ENCODE measurements at places on chromosomes 7 and 10. TPM values are rescaled to one million over a fixed set of nuclear protein-coding genes. Genes with fewer than 3 reads are reported as not detected.

Gene KIAA1549
- total RNA-seq, result 5.8 TPM

Gene LEP
- total RNA-seq, result not detected

Gene C10orf143
- total RNA-seq, result 0.82 TPM

Gene INHBA
- 5.5 TPM for total RNA-seq

Gene LRRD1
- 0.21 TPM for total RNA-seq

Gene AKAP9
- total RNA-seq, result 170 TPM

Gene ZC3HAV1
- 25.4 TPM for total RNA-seq

Gene ZCCHC24
- 41.9 TPM for total RNA-seq

Gene DYNC1I1
- 2.6 TPM for total RNA-seq

Gene P4HA1
- 71.6 TPM for total RNA-seq

Gene MEST
- 951 TPM for total RNA-seq

Gene SPOCK2
- total RNA-seq, result 8.3 TPM

Gene ASCC1
- 29.0 TPM for total RNA-seq

Gene ZNF467
- 4.2 TPM for total RNA-seq

Gene MRC1
- 8.7 TPM for total RNA-seq

Gene TCERG1L
- total RNA-seq, result 0.31 TPM

Gene NAMPT
- total RNA-seq, result 120 TPM

Gene HMX2
- total RNA-seq, result not detected

Gene CRTAC1
- 2.6 TPM for total RNA-seq

Gene AKR1C8
- total RNA-seq, result not detected

Gene IQUB
- total RNA-seq, result 1.2 TPM

Gene HOXA11
- not detected for total RNA-seq

Gene KNDC1
- 1.7 TPM for total RNA-seq

Gene SND1
- 111 TPM for total RNA-seq

Gene MLXIPL
- total RNA-seq, result 3.4 TPM

Gene TUBAL3
- 0.31 TPM for total RNA-seq

Gene NPY
- total RNA-seq, result not detected

Gene TMEM248
- 74.5 TPM for total RNA-seq

Gene ANKRD30A
- total RNA-seq, result not detected

Gene CCDC3
- total RNA-seq, result 15.0 TPM

Gene ALOX5
- total RNA-seq, result 12.4 TPM

Gene ANKRD1
- total RNA-seq, result 123 TPM

Gene CDHR3
- 4.1 TPM for total RNA-seq

Gene PRLHR
- total RNA-seq, result not detected

Gene FOXI2
- not detected for total RNA-seq

Gene FZD8
- 23.8 TPM for total RNA-seq

Gene KCTD7
- 12.6 TPM for total RNA-seq

Gene ADRA2A
- total RNA-seq, result 4.3 TPM

Gene SLC16A12
- total RNA-seq, result 3.1 TPM

Gene FAM237B
- total RNA-seq, result not detected

Gene WEE2
- not detected for total RNA-seq

Gene STEAP1B
- 3.0 TPM for total RNA-seq

Gene CRHR2
- total RNA-seq, result 0.51 TPM

Gene GNG11
- total RNA-seq, result 31.6 TPM

Gene ARHGAP19
- 20.1 TPM for total RNA-seq

Gene CDC14C
- total RNA-seq, result not detected

Gene LRIT1
- not detected for total RNA-seq

Gene SH2B2
- total RNA-seq, result 15.9 TPM
